ENCODE measurements at places on chromosomes 6 and 20.

- DNase-seq, result no peak
These were observed 34.9 kb downstream of the ANGPT4 start for GRCh38 chr20:881051-881782.

DNA sequence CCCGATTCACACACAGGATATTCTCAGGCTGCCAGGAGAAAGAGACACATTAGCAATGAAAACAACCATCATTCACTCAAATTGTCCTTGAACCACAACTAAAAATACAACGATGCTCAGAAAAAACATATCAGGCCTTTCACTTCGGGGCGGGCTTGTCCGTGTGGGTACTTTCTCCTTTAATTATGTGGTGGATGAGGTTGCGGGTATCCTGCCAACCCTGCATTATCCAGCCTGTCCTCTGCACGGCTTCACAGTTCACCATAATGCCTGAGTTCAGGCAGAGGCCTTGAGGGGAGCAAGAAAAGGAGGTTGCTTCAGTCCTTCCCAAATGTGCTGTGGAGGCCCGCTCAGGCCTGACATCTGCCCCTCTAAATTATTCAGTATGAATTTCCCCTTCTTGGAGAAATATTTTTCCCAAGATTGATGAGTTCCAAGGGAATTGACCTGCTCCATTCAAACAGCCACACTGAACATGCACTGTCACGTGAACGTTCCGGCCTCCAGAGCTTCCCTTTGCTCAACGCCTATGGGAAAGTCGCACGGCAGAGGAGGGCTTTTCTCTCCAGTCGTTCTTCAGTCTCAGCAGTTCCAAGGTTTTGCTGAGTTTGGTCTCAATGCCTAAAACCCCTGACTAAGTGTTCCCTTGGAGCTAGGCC lies 70.3 kb downstream of the MYLK4 start:
- DNase-seq, result no peak

- DNase-seq, result peak; percentile 78
These were observed 13.7 kb downstream of the SRSF3 start for GRCh38 chr6:36607683-36608386.

GRCh38 chr6:20352346-20352745 lies 49.3 kb upstream of the E2F3 start:
- no peak for DNase-seq

DNA sequence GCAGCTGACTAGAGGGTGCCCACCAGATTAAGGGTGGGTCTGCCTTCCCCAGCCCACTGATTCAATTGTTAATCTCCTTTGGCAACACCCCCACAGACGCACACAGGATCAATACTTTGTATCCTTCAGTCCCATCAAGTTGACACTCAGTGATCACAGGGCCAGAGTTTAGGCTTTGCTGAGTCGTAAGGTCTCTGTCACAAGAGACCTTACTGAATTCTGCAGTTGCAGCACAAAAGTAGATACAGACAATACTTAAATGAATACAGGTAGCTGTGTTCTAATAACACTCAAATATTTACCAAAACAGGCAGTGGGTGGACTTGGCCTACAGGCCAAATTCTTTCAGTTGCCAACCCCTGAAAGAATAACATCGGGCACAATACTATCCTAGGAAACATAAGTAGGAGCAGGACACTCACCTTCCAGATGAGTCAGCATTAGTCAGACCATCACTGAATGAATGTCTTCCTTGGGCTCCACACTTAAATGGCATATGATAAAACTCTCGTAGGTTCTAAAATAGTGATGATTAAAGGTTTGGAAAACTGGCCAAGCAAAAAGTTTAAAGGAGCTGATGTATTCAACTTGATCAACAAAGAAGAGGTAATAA lies 190.0 kb downstream of the UBE3D start:
- DNase-seq, result no peak

DNA sequence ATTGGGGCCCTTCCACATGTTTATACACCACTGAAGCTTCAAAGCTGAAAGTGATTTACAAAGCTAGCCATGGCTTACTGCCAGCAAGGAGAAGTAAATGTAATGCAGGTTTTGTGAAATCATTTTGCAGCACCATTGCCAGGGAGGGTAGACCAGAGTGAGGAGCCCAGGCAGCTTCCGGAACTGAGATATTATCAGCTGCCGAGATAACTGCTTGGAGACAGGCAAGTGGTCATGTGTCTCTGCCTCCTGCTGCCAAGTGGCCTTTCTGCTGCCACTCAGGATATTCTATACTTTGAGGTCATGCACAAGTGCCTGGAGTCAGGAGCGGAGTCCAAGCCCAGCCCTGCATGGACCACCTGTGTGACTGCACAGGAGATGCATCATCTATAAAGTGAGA lies 160.2 kb downstream of the SYNDIG1 start:
- no peak for DNase-seq

- no peak for DNase-seq
These were observed 75.3 kb upstream of the MRAP2 start for GRCh38 chr6:83958241-83958685.

- peak; percentile 31 for DNase-seq
These were observed 246.5 kb downstream of the ERMARD start for GRCh38 chr6:169997930-169998218.

GRCh38 chr6:97049253-97050011 lies 124.9 kb downstream of the KLHL32 start:
- no peak for DNase-seq

- no peak for DNase-seq
These were observed 37.3 kb upstream of the SAYSD1 start for GRCh38 chr6:39152262-39152661.

- no peak for DNase-seq
These were observed 59.9 kb downstream of the GMDS start for GRCh38 chr6:2185466-2185865.

GRCh38 chr6:31575335-31575901 lies at the start of gene TNF:
Gene TNF, plus strand, starts transcription at chr6:31575565. Its CDS starts 177 bp downstream, at chr6:31575742.
- no peak for DNase-seq

DNA sequence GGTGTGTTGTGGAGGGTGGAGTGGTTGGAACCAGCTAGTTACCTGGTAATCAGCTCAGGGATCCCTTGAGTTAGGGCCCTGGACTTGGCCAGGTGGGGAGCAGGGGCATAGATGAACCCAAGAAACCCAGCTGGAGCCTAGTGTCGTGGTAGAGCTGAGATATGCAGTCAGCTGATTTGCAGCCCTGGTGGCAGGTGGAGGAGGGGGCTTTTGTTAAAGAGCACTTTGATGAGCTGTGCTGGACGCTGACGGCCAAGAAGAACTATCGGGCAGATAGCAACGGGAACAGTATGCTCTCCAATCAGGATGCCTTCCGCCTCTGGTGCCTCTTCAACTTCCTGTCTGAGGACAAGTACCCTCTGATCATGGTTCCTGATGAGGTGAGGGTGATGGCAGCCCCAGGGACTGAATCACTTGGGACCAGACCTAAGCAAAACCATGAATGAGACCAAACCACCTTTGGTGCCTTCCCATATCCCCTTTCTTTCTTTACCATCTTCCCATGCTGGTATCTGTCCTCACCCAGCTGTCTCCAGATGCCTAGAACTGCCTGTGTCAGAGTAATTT lies 12.7 kb downstream of the DEF6 start:
- no peak for DNase-seq

GRCh38 chr6:134147034-134147533 lies 94.7 kb upstream of the SLC2A12 start:
- no peak for DNase-seq

DNA sequence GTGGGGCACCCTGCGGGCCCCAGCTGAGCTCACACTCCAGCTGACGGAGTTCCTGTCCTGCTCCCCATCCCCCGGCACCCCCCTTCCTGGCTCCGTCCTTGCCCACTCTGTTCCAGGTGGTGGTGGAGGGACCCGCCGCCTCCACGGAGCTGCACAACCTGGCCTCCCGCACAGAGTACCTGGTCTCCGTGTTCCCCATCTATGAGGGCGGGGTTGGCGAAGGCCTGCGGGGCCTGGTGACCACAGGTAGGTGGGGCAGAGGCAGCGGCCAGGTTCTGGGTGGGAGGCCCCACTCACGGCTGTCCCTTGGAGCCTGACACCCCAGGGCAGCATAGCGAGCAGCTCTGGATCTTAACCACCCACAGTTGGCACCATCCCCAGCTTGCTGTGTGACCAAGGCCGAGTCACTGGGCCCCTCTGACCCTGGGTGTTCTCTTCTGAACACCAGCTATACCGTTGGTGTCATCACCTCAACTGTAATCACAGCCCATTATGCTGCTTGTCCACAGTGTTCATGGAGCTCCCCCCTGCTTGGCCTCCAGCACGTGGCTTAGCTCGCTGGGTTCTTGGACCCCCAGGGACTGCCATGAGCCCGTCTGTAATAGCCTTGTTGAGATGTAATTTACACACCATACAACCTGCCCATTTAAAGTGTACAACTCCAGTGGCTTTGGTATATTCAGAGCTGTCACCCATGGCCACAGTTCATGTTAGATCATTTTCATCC lies 17.4 kb downstream of the COL20A1 start:
- DNase-seq, result no peak

DNA sequence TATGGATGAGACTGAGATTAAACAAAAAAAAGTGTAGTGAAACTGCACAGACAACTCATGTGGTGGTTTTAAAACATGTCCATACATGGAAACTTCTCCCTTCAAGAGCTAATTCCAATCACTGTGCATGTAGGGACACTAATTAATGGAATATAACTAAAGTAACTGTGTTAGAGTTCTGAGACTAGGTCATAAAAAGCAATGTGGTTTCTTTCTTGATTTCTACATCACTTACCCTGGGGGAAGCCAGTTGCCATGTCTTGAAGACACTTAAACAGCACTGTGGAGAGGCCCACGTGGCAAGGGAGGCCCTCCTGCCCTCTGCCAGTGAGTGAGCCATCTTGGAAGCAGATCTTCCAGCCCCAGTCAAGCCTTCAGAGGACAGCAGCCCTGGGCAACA lies 118.2 kb upstream of the DST start:
- no peak for DNase-seq

- no peak for DNase-seq
These were observed 1287.2 kb upstream of the CITED2 start for GRCh38 chr6:140661691-140662090.

DNA sequence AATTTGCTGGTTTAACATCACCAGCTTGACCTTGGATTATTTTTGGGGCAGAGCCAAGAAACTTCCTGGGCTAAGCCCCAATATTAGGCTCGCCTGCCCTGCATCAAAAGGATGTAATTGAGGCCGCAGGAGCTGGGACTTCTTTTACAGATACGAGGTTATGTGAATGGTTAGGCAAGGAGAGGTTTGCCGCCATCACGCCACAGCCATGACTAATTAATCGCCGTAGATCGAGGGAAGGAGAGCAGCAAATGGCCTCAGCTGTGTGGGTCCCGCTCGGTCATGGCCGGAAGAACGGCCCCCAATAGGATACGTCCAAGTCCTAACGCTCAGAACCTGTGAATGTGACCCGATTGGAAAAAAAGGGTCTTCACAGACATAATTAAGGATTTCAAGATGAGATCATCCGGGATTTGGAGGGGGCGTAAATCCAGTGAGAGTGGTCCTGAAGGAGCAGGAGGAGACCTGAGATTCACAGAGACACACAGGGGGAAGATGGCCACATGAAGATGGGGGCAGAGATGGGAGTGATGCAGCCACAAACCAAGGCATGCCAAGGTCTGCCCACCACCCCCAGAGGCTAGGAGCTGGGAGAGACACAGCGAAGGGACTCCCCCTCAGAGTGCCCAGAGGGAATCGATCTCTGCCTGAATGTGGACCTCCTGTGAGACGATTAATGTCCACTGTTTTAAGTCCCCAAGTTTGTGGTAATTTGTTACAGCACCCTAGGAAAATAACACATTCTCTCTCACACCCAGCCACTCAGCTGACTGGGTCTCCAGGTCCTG lies 10.0 kb upstream of the BNIP5 start:
- DNase-seq, result no peak

DNA sequence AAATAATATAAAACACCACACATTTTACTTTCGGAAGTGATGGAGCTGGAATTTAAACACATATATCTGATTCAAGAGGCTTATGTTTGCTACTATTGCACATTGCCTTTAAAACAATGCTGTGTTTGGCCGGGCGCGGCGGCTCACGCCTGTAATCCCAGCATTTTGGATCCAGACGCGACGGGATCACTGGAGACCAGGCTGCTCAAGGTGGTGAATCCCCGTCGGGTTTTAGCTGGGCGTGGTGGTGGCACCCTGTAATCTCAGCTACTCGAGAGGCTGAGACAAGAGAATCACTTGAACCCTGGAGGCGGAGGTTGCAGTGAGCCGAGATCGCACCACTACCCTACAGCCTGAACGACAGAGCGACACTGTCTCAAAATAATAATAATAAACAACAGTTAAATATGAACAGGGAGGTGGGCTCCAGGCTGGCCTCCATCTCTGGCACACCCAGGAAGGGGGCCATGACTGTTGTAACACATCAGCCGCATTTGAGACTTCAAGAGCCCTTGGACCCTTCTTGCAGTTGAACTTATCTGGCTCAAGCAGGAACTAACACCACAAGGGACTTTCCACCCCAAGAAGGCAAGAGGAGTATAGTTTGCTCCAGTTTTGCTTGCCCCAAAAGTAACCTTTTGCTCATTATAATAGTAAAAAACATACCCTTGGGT lies 127.1 kb upstream of the ZNF184 start:
- DNase-seq, result no peak

- peak; percentile 84 for DNase-seq
These were observed 14.4 kb downstream of the ADRM1 start for GRCh38 chr20:62317167-62317655.

- no peak for DNase-seq
These were observed 30.8 kb downstream of the WRNIP1 start for GRCh38 chr6:2795956-2796355.

DNA sequence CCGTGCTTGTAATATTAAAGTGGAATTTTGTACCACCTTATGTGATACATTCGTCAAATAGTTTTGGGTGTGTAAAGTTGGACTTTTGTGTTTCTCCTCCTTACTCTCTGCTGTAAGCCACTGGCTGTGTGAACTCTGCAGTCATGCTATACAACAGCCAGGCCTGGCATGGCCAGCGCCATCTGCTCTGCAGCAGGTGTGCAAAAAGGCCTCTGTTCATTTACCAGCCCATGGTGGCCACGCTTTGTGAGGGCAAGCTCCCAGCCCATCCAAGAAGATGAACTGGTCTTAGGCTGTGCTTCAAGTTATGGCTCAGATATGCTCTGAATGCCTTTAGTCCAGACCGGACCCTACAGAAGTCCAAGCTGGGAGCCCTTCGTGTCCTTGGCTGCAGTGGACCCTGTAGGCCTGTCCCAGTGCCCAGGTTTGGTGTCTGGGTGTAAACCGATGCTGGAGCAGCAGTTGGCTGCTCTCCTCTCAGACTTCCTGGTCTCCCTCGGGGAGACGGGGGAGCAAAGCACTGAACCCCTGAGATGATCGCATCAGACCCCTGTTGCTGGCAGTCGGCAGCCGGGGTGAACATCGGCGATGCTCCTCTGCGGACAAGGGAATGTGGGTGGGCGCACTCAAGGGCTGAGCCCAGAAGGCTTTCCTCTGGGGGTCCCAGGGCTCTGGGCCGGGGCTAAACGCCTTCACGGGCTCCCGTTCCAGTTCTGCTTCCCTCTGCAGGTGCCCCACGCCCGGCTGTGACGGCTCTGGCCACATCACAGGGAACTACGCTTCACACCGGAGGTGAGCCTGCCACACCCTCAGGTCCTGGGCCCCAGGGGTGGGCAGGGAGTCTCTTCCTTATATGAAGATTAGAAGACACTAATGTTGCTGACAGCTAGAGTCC lies 28.6 kb upstream of the PCMTD2 start:
- peak; percentile 80 for DNase-seq

All from RWPE2 (cell line).